ENCODE measurements at places on chromosomes 7 and 10. TPM values are rescaled to one million over a fixed set of nuclear protein-coding genes. Genes with fewer than 3 reads are reported as not detected.

The EIF5AL1 gene
- total RNA-seq = 2.3 TPM

The FBXL15 gene
- 10.7 TPM for total RNA-seq

The CTAGE4 gene
- total RNA-seq = not detected

The C10orf105 gene
- total RNA-seq = not detected

The DCLRE1A gene
- total RNA-seq = 9.8 TPM

The C7orf57 gene
- total RNA-seq = 0.31 TPM

The EVX1 gene
- total RNA-seq = 0.13 TPM

The CACNA2D1 gene
- 7.0 TPM for total RNA-seq

The POLR3A gene
- total RNA-seq = 12.1 TPM

The SNX10 gene
- 5.0 TPM for total RNA-seq

The TMEM184A gene
- 7.7 TPM for total RNA-seq

The ABCB1 gene
- 0.02 TPM for total RNA-seq

The GPR26 gene
- total RNA-seq = not detected

All from A549 treated with Hydrocortisone at 1 μM for 4 hours (cell line).